Inflammatory macrophage treated with lipopolysaccharide for 1 hour (primary cell): ENCODE measurements at places on chromosomes 6 and 20.

- DNase-seq: no peak
Observed at GRCh38 chr20:8077137-8077466, 55.0 kb upstream of the PLCB1 start.

DNA sequence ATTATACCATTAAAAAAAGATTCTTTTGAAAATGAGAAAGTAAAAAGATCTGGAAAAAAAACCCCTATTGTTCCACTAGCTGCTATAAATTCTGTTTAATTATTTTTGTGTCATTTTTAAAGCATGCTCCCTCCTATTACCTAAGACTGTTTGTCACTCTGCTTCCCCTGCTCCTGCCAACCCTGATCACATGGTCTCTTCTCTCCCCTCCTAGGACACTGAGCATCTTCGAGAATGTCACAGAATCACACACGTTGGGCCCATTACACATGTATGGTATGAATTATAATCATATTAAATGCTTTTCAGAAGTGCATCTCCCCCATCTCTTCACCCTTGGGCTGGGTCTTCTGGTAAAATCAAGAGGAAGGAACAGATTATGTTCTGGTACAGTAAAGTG, 6.2 kb downstream of the SNAP91 start:
- no peak for DNase-seq

DNA sequence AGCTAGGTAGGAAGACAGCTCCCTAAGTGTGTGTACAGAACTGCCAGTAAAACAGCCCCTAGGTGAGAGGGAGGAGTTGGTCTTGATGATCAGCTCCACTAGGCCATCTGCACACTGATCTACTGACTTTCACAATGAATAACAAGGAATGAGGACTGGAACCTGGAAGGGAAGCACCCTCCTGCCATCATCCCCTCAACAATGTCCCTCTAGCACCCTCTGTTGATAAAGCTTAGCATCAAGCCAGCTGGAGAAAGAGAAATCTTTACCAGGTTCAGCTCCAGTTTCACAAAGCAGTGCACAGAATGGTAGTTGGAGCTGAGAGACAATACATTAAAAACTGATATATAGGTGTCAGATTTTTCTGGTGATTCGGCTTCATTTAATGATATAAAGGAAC, 57.2 kb upstream of the IRAK1BP1 start:
- DNase-seq: no peak

- no peak for DNase-seq
Observed at GRCh38 chr6:5634525-5634924, 372.2 kb downstream of the NRN1 start.

- DNase-seq: no peak
Observed at GRCh38 chr20:53609491-53610445, 16.1 kb upstream of the ZNF217 start.

DNA sequence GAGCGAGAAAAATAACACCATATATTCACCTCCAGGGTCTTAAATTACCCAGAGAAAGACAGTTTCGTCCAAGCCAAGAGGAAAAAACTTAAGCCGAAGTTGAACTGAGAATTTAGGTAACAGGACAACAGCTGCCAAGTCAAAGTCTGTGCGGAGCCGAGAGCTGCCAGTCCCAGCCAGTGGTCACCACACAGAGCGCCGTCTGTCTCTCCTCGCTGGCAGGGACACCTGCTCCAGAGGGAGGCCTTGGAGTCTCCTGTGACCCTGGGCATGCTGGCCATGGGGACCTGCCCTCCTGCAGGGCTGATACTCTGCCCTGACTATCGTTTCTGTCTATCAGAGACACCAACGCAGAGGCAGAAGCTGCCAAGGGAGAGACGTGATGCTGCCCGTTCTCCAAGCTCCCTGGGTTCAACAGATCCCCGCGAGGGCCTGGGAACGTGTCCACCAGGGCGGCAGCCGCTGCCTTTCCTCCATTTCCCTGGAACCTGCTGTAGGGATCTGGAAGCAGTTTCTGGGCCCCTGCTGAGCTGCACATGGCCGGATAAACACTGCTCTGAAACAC, 341.3 kb downstream of the SMOC2 start:
- DNase-seq: no peak

DNA sequence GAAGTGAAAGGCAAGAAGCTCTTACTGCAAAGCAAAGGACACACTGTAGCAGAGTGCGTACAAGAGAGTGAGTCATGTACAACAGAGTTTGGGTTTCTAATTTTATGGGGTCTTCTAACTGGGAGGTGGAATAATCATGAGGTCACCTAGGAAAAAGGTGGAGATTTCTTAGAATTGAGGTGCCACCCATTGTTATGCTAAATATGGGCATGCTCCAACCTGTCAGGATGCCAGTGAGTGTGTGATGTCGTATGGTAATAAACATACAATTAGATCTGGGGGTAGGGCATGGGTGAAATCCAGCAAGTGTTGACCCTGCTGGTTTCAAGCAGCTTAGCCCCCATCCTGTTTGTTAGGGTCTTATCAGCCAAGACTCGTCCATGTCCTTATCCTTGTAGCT, 46.6 kb downstream of the OR2B6 start:
- no peak for DNase-seq

DNA sequence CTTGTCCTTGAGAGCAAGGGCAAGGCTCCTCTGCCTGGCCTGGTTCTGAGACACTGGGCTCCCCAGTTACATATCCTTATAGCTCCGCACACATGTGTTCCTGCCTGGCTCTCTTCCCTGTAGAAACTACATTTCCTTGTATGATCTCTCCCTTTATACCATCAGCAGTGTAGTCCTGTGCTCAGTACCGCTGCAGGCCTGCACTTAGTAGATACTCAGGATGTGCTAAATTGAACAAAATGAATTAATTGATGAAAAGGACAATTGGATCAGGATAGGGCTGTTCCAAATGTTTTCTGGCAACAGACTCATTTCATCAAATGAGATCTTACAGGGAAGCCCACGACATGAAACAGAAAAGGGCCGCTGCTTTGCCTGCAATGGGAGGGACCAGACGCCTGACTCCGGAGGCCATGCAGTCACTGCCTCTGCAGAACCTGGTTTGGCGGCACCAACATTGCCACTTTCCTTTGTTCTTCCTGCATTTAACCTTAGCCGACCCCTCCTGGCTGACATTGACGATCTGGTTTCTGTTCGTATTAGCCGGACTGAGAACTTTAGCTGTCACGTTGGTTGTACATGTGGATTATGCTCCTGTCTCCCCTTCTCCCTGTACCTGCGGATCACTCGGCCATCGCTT, 53.3 kb downstream of the CHMP4B start:
- no peak for DNase-seq

- no peak for DNase-seq
Observed at GRCh38 chr6:21887231-21888185, 294.0 kb downstream of the SOX4 start.

DNA sequence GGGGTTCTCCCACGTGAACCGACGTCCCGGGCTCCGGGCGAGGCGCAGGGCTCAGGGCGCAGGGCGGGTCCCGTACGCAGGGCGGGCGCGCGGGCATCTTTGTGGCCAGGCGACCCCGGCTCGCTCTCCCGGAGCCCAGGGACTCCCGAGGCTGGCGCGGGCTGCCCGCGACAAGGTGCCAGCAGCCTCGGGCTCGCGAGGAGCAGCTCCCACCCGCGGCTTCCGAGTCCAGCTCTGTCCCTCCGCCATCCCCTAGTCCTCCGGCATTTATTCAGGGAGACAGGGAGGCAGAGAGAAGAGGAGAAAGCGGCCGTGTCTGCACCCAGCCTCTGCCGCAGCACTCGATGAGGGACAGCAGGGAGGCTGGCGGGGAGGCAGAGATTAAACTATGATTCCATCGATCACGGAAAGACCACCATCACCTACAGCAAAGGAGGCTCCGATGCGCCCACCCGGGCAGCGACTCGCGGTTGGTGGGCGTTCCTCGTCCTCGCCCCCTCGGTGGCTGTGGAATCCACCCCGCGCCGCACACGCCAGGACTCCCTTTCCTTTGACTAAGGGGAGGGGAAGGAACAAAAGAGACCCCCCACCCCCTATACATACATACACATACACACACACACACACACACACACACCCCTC, 1.1 kb downstream of the RGS17 start:
- DNase-seq: no peak

GRCh38 chr6:11296449-11297375, 64.2 kb upstream of the NEDD9 start:
- no peak for DNase-seq

DNA sequence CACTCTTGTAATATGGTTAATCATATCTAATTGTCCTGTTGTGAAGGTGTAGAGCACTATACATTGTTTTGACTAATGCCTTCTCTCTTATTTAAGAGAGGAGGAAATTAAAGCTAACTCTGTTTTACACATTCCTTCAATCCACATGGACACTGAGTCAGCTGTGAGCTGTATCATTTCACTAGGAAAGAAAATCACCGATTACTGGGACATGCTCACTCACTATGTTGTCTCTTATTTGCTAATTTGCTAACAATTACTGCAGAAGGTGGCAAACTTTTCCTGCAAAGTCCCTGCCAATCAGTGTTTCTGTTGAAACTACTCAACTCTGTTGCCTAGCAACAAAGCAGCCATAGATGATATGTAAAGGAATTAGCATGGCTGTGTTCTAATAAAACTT, 98.2 kb downstream of the BCAS1 start:
- no peak for DNase-seq

- no peak for DNase-seq
Observed at GRCh38 chr6:140011537-140011936, 637.1 kb upstream of the CITED2 start.

DNA sequence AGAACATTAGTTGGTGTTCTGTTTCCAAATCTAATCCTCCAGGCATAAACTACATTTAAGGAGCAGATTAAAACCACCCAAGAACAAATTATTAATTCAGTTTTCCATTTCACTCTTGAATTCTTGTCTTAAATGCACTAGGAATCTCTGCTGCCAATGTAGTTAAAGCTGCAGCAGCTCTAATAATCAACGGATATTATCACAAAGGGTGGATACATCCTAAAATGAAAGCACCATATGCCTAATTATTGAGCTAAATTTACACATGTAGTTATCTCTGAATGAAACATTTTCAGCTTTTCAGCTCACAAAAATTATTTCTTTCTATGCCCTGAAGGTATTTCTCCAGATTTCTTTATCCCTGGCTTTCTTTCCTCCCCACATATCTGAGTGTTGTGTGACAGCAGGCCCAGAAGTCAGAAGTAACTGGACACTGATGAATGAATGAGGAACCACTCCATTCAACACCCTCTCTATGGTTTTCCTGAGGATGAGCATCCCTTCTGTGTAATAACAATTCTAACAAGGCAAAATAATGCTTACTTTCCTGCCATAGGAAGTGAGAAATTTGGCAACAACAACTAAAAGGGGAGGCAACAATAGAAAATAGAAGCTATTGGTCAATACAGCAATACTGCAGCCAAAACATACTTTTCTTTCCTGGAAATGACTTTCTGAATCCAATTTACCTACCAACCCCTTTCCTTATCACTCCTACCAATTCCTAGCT, 14.9 kb downstream of the MAN1A1 start:
- no peak for DNase-seq

DNA sequence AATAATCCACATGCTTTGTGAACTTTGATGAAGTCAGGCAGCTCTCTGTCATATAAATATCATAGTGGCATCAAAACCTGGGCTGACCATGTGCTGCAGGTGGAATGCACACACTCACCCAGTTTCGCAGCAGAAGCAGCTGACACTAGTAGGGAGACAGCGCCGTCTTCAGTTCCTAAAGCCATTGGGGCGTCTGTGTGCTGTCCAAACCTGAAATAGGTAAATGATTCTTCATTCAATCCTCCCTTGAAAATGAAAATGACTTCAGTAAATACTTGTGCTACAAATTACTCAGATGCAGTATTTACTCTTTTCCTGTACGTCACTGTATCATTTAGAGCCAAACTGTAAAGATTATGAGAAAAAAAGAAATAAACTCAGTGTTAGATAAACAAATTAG, 127.5 kb downstream of the EYA4 start:
- no peak for DNase-seq

DNA sequence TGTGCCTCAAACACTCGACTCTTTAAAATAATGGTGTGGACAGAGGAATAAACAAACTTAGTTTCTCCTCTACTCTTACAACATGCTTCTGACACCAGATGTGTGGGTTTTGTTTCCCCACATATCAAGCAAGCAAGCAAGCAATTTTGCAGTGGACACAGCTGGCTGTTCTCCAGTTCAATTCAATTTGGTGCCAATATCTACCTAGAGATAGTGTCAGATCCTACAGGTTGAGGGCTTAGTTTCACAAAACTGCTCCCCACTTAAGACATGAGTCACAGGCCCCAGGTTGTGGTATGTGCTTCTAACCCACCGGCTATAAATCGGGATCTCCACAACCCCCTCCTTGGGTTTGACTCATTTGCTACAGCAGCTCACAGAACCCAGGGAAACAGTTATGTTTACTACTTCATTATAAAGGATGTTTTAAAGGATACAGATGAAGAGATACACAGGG, 131.4 kb upstream of the TRAF3IP2 start:
- peak; percentile 16 for DNase-seq

DNA sequence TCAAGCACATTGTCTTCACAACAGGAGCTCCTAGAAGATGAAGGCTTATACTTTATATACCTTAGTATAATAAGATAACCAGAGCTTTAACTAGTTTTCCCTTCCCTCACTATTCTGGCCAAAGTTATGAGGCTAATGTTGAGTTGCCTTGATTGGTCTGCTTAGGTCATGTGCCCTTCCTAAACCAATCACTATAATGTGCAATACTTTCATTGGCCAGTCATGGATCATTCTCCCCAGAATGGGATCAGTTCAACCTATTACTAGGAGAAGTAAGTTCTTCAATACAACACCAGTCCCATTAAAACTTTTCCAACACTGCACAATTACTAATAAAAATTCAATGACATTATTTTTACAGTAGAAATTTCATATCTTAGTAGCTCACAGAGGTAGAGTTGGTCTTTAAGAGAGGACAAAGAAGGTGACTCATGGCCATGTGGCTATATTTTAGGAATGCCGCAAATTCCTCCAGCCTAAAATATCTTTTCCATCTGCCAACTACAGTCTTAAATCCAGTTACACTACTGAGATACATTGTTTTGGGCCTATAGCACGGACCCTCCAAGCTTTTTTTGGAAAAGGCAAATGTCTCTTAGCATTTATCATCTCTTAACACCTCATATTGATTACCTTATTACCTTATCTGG, 12.5 kb upstream of the POU3F2 start:
- no peak for DNase-seq

- DNase-seq: no peak
Observed at GRCh38 chr6:13590574-13591153, 16.3 kb downstream of the SIRT5 start.

DNA sequence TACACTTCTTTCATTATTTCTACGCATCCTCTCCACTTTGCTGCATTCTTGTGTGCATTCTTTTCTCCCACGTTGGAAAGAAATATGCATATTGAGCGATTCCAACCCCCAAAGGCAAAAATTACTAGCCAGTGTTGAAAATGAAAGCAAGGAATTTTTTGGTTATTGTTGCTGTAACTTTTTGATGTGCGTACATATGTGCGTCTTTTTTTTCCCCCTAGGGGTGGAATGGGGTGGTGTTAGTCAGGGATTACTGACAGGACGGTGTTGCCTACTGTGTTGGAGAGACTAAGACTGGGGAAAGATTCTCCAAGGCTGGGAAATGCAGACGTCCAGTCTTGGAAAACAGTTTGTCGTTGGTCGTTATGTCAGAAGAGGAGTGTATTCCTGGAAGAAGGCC, 44.2 kb upstream of the ESR1 start:
- DNase-seq: no peak

- DNase-seq: no peak
Observed at GRCh38 chr6:24974182-24975171, 38.7 kb upstream of the RIPOR2 start.
